Activated T-cell treated with anti-CD3 and anti-CD28 coated beads, Interleukin-2, amount 50 U/mL, for 48 hours (primary cell): ENCODE measurements at places on chromosomes 12 and 14.

GRCh38 chr12:3469711-3470110, 21.3 kb upstream of the PRMT8 start:
- DNase-seq, result no peak

- DNase-seq, result no peak
Measured at GRCh38 chr12:2161473-2161872, 108.7 kb downstream of the CACNA1C start.

- DNase-seq, result no peak
Measured at GRCh38 chr12:108099778-108100489, 29.2 kb upstream of the WSCD2 start.

GRCh38 chr12:69512820-69513219, 42.6 kb downstream of the FRS2 start:
- DNase-seq, result no peak

GRCh38 chr12:124613151-124613585, 45.8 kb upstream of the NCOR2 start:
- DNase-seq, result no peak
